ENCODE measurements at places on chromosomes 2 and 18. TPM values are rescaled to one million over a fixed set of nuclear protein-coding genes. Genes with fewer than 3 reads are reported as not detected.

DNA sequence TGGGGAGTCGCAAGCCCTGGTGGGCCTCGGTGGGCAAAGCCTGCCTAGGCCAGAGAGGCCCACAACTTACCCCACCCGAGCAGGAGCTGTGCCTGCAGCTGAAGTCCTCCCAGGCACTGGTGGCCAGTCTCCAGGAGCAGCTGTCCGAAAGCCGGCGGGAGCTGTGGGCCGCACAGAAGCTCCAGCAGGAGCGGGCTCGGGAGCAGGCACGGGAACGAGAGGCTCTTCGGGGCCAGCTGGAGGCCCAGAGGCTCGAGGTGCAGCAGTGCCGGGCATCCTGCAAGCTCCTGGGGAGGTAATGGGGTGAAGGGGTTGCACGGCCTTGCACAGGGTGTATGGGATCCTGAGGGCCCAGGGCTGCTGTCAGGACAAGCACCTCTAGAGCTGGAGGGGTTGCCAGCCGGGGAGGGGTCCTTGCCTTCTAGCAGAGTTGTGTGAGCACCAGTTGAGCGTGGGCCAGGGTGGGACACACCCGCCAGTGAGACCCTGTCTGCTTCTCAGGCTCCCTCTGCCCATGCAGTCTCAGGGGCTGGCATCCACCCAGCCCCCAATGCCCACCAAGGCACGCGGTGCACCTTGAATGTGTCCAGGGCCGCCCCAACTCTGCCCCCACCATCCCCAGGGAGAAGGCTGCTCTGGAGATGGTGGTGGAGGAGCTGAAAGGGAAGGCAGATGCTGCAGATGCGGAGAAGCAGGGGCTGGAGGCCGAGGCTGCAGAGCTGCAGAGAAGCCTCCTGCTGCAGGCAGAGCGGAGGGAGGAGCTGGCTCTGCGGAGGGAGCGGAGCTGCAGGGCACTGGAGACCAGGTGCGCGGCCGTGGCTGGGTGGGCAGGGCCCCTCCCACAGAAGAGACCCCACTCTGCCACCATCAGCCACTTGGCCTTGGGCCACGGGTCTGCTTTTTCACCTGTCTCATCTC is 27.2 kb downstream of the CROCC2 start:
- no peak for DNase-seq

- no peak for DNase-seq
Observed at GRCh38 chr2:11812466-11813248, 66.2 kb downstream of the LPIN1 start.

- DNase-seq, result no peak
Observed at GRCh38 chr2:106638043-106638442, 150.9 kb downstream of the CD8B2 start.

GRCh38 chr18:59268127-59268720 is 5.0 kb downstream of the RAX start:
- no peak for DNase-seq

The C2orf78 gene
- total RNA-seq, result not detected

DNA sequence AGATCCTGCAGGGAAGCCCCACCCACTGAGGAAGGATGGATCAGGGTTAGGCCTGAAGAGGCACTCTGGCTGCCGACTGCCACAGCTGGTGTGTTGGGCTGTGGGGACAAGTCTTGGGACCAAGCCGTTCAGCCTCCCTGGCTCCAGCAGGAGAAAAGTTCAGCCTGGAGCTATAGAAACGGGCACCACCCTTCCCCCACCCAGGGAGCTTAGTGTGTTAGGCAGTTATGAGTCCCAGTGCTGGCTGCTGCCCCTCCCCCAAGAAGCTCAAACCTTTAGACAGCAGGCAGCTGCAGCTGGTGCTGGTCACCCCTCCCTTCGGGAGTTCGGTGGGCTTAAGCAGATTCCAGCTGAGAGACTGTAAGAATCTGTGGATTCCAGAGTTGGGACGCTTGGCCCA is 447.1 kb upstream of the HS6ST1 start:
- DNase-seq, result no peak

- no peak for DNase-seq
Observed at GRCh38 chr2:107607054-107607453, 219.6 kb upstream of the RGPD4 start.

- DNase-seq, result no peak
Observed at GRCh38 chr2:232731470-232731869, 34.3 kb downstream of the GIGYF2 start.

DNA sequence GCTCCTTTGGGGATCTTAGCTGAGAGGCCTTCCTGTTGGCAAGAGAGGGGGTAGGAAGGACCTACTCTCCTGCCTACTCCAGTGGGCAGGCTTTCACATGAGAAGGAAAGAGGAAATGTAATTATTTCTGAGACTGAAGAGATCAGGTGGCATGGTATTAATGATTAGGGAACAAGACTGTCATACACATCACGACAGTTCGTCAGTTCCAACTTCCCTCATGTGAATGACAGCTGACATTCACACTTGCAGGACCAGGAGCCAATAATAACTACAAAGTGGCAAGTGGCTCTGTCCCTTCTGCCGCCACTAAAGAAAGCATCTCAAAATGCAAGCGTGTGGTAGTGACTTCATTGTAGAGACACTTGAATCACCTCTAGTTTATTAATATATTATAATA is 90.0 kb downstream of the ZCCHC2 start:
- DNase-seq, result no peak

DNA sequence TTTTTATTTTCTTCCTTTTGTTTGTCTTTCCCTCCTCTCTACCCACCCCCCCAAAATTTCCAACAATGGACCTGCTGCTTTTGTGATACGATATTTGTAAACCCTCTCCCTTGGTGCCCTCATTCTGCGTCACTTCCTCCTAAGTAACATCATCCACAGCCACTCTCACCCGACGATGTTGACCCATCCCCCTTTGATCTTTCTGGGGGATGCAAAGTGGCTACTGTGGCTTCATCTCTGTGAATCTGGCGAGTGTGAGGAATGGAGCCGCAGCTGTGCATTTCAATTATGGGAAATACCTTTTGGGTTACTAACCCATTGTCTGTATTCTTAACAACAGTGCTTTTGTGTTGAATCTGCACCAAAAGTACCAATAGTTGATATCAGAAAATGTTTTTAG is 19.4 kb downstream of the ANTXR1 start:
- DNase-seq, result peak; percentile 30

DNA sequence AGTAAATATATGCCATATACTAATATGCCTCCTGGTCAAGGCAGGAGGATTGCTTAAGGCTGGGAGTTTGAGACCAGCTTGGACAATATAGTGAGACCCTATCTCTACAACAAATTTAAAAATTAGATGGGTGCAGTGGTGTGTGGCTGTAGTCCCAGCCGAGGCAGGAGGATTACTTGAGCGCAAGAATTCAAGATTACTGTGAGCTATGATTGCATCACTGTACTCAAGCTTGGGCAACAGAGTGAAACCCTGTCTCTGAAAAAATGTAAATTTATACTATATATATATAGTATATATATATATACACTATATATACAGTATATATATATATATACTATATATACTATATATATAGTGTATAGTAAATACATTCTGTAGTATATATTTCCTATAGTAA is 30.0 kb upstream of the NPC1 start:
- no peak for DNase-seq

The MTX2 gene
- 34.5 TPM for total RNA-seq

DNA sequence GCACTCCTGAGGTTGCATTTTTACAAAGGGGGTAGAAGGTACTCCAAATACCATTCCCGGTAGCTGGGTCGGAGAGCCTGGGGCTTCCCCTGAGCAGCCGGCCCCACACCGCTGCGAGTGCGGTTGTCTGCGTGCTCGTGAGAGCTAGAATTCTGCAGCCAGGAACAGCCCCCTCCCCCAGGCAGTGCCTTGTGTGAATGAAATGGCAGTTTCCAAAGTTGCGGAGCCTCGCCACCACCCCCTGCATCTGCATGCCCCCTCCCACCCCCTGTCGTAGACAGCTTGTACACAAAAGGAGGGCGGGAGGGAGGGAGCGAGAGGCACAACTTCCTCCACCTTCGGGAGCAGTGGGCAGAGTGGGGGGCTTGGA is 1.1 kb downstream of the MYCN start:
- no peak for DNase-seq

- no peak for DNase-seq
Observed at GRCh38 chr2:215653344-215654030, 217.6 kb upstream of the FN1 start.

- DNase-seq, result no peak
Observed at GRCh38 chr18:57134618-57135135, 12.2 kb upstream of the BOD1L2 start.

- no peak for DNase-seq
Observed at GRCh38 chr18:41038071-41038470, 917.0 kb upstream of the PIK3C3 start.

GRCh38 chr18:31156821-31157763 is 5.6 kb downstream of the DSC1 start:
- no peak for DNase-seq

The MC2R gene
- total RNA-seq, result not detected

DNA sequence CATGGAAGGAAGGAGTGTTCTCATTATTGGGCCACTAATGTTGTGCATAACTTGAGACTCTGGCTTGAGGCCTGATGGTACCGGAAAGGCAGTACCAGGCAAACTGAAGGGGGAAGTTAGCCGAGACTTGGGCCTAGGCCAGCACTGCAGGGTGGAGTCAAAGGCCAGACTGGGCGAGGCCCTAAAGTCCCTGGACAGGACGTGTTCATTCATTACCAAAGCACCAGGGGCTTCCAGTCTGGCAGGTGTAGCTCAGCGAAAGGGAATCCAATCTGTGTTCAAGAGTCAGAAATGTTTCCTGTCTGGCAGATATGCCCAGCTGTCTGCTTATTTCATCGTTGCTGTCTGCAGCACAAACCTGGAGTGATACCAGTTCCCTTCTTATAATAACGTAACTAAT is 4.7 kb upstream of the ITSN2 start:
- peak; percentile 74 for DNase-seq

All from pulmonary artery endothelial cell (primary cell).